ENCODE measurements at places on chromosomes 6 and 20.

GRCh38 chr6:167550941-167551627, 226.2 kb downstream of the TTLL2 start:
- peak; percentile 23 for DNase-seq

DNA sequence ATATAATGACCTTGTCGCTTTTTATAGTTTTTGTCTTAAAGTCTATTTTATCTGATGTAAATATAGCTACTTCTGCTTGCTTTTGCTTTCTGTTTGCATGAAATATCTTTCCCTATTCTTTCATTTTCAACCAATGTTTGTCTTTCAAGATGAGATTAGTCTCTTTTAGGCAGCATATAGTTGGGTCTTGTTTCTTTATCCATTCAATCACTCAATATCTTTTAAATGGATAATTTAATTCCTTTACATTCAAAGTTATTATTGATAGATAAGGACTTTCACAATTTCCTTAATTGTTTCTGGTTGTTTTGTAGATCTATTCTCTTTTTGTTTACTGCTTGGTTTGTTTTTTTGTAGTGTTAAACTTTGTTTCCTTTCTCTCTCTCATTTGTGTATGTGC, 43.5 kb upstream of the TPD52L1 start:
- DNase-seq, result no peak

GRCh38 chr6:111564482-111564945, 41.2 kb downstream of the TRAF3IP2 start:
- peak; percentile 51 for DNase-seq

GRCh38 chr6:165321150-165321549, 11.7 kb upstream of the C6orf118 start:
- no peak for DNase-seq

- DNase-seq, result no peak
These were observed 20.6 kb upstream of the CSNK2A1 start for GRCh38 chr20:564192-564591.

- DNase-seq, result no peak
These were observed 63.5 kb downstream of the THBS2 start for GRCh38 chr6:169190144-169190584.

- DNase-seq, result no peak
These were observed 24.7 kb downstream of the ZSCAN31 start for GRCh38 chr6:28311139-28311823.

GRCh38 chr20:40462566-40462965, 226.5 kb downstream of the MAFB start:
- no peak for DNase-seq

DNA sequence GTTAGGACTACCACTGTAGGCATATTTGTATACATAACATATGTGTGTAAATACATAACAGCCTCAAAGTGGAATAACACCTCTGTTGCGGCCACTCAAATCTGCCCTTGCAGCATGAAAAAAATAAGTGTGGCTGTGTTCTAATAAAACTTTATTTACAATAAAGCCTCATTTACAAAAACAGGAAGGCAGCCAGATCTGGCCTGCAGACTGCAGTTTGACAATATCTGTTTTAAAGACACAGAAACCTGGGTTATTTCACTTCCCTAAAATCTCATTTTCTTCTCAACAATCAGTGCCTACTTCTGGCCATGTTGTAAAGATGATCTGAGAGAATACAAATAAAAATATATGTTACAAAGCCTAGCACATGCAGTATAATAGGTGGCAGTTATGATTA, 53.9 kb upstream of the SCML4 start:
- no peak for DNase-seq

- DNase-seq, result peak; percentile 61
These were observed 21.1 kb downstream of the RTN4IP1 start for GRCh38 chr6:106608080-106608668.

GRCh38 chr6:7058250-7058923, 49.4 kb upstream of the RREB1 start:
- no peak for DNase-seq

- peak; percentile 40 for DNase-seq
These were observed 166.0 kb upstream of the SCGN start for GRCh38 chr6:25485821-25486534.

DNA sequence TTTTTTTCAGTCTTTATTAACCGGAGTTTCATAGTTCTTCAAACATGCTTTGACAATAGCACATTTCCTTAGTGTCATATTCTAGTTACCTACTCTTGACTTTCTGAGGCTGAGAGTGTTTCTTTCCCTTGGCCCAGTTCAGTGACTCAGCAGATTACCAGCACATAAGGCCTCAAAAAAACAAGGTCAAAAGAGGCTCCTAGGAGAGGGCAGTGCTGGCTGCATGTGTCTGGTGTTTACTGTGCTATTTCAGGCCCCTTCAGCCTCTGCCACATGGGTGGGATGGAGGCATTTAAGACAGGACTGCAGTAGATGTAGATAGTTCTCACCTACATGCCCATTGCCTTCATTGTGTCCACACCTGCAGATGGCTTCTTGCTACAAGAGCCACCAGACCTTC, 198.2 kb upstream of the SSTR4 start:
- DNase-seq, result no peak

GRCh38 chr6:116108836-116109235, 8.2 kb downstream of the NT5DC1 start:
- DNase-seq, result no peak

GRCh38 chr6:128256095-128256494, 264.3 kb downstream of the PTPRK start:
- DNase-seq, result no peak

DNA sequence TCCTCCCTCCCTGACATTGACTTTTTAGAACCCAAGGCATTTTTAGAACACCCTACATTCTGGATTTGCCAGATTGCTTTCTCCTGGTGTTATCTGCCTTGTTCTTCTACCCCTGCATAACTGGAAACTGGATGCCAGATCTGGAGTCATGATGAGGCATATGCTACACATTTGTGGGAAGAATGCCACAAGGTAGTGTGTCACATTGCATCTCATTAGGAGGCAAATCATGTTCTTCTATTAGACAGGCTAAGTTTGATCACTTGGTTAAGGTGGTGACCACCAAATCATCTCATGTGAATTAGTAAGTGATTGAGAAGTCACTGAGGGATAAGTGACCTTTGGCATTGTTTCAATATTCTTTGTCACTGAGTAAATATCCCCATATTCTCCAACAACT, 12.9 kb upstream of the NKX2-2 start:
- no peak for DNase-seq

DNA sequence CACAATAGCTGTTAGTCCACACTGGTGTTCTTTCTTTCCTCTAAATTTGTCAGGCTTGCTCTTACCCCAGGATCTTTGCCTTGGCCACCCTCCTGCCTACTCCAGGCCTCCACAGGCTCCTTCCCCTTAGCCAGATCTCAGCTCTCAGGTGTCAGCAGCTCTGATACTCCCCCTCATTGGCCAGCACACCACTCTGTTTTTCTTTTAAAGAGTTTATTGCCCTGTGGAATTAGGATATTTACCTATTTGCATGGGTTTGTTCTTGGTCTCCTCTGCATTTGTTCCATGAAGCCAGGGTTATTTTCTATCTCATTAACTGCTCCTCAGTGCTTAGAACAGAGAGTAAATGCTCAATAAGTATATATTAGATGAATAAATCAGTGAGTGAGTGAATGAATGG, 36.8 kb downstream of the GCNT2 start:
- no peak for DNase-seq
